Fibroblast of lung (primary cell): ENCODE measurements at places on chromosomes 6 and 20. TPM values are rescaled to one million over a fixed set of nuclear protein-coding genes. Genes with fewer than 3 reads are reported as not detected.

DNA sequence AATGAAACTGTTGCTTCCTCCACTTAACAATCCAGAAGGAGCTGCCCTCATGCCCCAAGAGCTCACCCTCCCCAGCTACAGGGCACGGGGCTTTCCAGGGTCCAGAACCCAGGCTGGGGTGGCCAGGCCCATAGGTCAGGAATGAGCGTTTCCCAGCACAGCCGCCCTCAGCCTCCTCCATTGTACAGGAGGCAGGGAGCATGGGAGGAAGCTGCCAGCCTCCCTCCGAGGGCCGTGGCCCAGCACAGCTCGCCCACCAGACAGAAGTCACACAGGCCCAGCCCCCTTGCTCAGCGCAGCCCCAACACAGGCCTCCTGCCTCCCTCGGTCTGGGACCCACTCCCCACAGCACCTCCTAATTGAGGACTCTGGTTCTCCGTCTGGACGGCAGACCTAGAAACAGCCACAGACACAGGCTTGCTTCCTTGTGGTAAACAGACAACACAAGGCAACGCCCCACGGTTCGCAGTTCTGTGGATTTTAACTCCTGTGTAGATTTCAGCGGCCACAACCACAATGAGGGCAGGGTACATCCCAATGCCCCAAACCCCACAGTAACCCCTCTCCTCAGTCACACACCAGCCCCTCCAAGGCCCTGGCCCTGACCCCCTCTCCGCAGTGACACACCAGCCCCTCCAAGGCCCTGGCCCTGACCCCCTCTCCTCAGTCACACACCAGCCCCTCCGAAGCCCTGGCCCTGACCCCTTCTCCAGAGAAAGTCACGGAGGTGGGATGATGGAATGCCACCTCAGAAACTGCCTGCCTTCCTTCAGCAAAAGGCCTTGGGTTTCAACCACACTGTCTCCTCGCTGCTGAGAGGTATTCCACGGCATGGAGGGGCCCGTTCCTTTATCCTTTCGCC is 173.5 kb downstream of the DLL1 start:
- no peak overlapping the region for H3K4me3 ChIP-seq
- H3K4me1 ChIP-seq = no peaks in the 10 kb centered on the region
- no peak for DNase-seq
- no peak overlapping the region for H3K27ac ChIP-seq
- H3K27me3 ChIP-seq = no peaks in the 10 kb centered on the region

DNA sequence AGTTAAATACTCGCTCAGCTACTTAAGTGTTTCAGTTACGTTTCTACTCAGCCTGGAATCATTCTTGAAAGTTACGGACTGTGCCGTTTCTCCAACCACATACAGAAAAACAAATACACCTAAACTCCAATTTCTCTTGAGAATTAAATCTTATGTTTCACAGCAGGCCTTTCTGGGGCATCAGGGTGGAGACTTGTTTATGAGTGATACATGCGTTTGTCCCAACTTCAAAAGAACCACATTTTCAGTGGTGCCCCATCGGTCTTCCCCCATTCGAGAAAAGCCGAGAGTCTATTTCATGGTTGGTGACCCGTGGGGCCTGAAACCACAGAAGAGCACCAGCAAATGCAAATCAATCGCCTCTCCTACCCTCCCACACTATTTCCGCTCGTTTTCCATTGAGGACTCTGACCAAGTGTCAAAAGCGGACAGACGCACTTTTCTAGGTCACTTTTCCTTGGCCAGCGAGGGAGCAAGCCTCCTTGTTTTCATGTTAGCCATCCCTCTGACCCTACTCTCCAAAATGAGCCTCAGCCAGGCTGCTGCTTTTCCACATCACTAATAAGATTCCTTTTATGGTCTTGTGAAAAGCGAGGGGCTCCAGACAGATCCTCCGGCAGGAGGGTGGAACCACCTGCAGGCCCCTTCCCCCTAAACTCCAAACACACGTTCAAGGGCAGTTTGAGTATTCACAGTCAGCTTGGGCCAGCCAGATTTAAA is 3.1 kb downstream of the JAG1 start:
- DNase-seq = no peak
- H3K36me3 ChIP-seq = no peaks in the 10 kb centered on the region
- H3K4me1 ChIP-seq = peaks cover 12% of the 10 kb centered on the region
- no peaks in the 10 kb centered on the region for H3K27me3 ChIP-seq

DNA sequence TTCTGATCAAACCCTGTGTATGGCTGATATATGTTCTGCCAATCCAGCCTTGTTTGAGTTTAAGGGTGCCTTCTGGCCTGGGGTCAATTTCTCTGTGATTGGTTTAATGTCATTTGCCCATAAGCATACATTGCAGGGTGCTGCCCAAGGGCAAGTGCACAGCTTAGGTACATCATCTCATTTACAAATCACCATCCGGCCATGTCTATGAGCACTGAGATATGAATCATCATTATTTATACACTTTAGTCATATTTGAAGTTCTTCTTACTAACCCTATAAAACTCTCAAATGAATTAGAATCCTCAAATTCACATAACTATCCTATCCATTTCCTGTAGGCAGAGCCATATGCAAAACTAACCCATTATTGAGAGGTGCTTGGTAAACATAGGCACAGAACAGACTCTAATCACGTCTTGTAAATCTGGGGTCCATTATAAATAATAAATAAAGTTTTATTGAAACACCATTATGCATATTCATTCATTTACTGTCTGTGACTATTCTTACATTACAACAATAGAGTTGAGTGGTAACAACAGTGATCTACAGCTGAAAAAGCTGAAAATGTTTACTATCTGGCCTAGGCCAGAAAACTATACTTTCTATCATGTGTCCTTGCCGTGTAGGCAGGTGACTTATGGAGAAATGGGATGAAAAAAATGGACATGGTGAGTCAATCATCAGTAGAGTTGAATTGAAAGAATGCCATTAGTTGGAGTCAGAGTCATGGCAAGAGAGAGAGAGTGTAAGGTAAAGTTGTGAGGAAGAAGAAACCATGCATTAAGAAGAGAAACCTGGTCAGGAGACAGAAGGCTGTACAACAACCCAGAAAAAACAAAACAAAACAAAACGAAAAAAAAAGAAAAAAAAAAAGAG is 25.0 kb downstream of the KCNQ5 start:
- peaks cover 3% of the 10 kb centered on the region for H3K4me1 ChIP-seq
- H3K27me3 ChIP-seq = no peaks in the 10 kb centered on the region
- no peak overlapping the region for H3K27ac ChIP-seq
- H3K36me3 ChIP-seq = no peaks in the 10 kb centered on the region

- no peak overlapping the region for H3K4me3 ChIP-seq
- no peaks in the 10 kb centered on the region for H3K36me3 ChIP-seq
- no peak overlapping the region for H3K27ac ChIP-seq
These were observed 30.8 kb downstream of the GNAS start for GRCh38 chr20:58883241-58883691.

GRCh38 chr6:147806697-147807096 is 298.2 kb downstream of the SAMD5 start:
- no peak overlapping the region for H3K27ac ChIP-seq
- DNase-seq = no peak
- H3K4me1 ChIP-seq = no peaks in the 10 kb centered on the region
- no peaks in the 10 kb centered on the region for H3K36me3 ChIP-seq
- H3K4me3 ChIP-seq = no peak overlapping the region

DNA sequence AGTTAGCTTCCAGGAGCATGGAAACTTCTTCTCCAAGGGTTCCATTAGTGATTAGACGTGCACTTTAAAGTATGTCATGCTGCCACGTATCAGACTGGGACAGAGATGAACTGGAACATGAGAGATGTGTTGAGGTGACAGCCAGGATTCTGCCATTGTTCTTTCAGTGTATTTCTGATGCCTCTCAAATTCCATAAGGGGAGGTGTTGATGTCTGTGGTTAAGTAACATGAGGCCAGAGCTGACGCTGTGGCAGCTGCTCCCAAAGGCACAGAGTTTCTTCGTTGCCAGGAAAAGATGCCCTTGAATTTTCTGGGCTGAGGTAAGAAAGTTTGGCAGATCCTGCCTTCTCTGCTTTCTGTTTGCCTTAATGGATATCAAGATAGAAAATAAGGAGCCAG is 63.5 kb downstream of the TRMT6 start:
- no peak overlapping the region for H3K27ac ChIP-seq
- no peaks in the 10 kb centered on the region for H3K36me3 ChIP-seq
- DNase-seq = peak; percentile 27
- H3K4me1 ChIP-seq = no peaks in the 10 kb centered on the region

GRCh38 chr20:15925376-15925775 is 647.9 kb downstream of the KIF16B start:
- no peaks in the 10 kb centered on the region for H3K36me3 ChIP-seq
- no peaks in the 10 kb centered on the region for H3K4me1 ChIP-seq
- H3K4me3 ChIP-seq = no peak overlapping the region
- no peak for DNase-seq

GRCh38 chr6:123570813-123571684 is 65.7 kb downstream of the TRDN start:
- DNase-seq = no peak
- no peak overlapping the region for H3K4me3 ChIP-seq
- no peaks in the 10 kb centered on the region for H3K27me3 ChIP-seq

- no peaks in the 10 kb centered on the region for H3K4me1 ChIP-seq
- no peak for DNase-seq
- H3K27me3 ChIP-seq = no peaks in the 10 kb centered on the region
- no peak overlapping the region for H3K4me3 ChIP-seq
- H3K27ac ChIP-seq = no peak overlapping the region
These were observed 192.0 kb upstream of the FOXA2 start for GRCh38 chr20:22776369-22776768.

- peaks cover 2% of the 10 kb centered on the region for H3K4me1 ChIP-seq
These were observed 723 bp downstream of the MANEA start for GRCh38 chr6:95578106-95578410.

DNA sequence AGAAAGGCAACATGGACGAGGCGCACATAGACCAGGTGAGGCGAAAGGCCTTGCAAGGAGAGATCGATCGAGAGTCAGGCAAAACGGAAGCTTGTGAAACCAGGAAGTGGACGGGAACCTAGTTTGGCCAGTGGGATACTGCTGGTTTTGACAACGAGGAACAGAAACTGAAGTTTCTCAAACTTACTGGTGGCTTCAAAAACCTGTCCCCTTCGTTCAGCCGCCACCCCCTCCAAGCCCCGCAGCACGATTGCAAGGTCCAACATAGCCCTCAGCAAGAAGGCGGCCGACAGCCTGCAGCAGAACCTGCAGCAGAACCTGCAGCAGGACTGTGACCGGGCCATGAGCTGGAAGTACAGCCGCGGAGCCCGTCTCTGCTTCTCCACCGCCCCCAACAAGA is 238.0 kb downstream of the KHDC1L start:
- H3K36me3 ChIP-seq = no peaks in the 10 kb centered on the region
- H3K4me3 ChIP-seq = no peak overlapping the region
- H3K27me3 ChIP-seq = no peaks in the 10 kb centered on the region
- H3K4me1 ChIP-seq = no peaks in the 10 kb centered on the region
- H3K27ac ChIP-seq = no peak overlapping the region

GRCh38 chr20:24938498-24938897 is 10.6 kb upstream of the CST7 start:
- no peak overlapping the region for H3K4me3 ChIP-seq
- H3K4me1 ChIP-seq = no peaks in the 10 kb centered on the region
- no peak overlapping the region for H3K27ac ChIP-seq
- DNase-seq = no peak

- H3K4me3 ChIP-seq = no peak overlapping the region
- H3K36me3 ChIP-seq = no peaks in the 10 kb centered on the region
- H3K27me3 ChIP-seq = no peaks in the 10 kb centered on the region
These were observed 93.5 kb downstream of the SNAP25 start for GRCh38 chr20:10312111-10312510.

DNA sequence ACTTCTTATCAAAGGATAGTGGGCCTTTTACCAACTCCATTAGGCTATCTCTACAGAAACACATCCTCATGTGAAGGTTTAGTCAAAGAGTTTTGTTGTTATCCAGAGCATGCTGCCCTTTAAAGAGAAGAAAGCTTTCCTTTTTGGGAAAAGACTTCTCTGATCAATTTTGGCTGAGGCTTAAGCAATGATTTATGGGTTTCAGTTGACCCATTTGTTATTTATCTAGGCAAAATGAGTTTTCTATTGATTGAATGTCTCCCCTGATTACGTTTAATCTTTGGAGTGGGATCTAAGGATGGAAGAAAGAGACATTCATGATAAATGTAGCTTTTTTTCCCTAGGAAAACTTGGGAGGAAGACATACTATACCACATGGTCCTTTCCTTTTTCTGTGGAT is 326.6 kb upstream of the JAG1 start:
- no peaks in the 10 kb centered on the region for H3K27me3 ChIP-seq
- H3K36me3 ChIP-seq = no peaks in the 10 kb centered on the region
- H3K4me3 ChIP-seq = no peak overlapping the region
- no peak for DNase-seq
- H3K27ac ChIP-seq = no peak overlapping the region

DNA sequence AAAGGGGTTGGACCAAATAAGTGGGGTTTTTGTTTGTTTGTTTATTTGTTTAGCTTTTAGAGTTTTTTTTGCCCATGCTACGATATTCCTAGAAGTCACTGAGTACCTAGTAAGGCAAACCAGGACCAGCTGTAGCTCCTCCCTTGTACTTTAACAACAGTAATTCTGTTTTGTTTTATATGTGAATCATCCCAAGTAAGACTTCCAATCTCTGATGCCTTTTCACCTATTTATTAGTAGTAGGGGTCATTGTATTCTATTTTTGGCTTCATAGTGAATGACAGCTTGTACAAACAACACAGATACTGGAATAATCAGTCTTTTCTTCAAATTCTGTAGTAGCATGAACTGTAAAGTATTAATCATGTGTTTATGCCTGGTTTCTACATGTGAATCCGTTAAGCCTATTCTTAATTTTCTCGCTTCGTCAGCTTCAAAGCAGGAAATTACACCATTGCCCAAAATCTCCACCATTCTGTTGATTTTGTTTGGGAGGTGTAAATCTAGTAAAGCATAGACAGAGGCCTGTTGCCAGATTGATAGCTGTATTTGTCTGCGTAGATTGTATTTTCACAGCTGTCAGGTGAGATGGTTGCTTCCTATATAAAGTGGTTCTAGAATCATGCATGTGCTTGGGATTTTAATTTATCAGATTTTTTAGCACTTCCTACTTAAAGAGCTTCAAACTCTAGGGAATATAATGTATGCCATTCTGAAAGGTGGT is 151.5 kb upstream of the FLRT3 start:
- H3K27ac ChIP-seq = no peak overlapping the region
- no peak for DNase-seq
- H3K27me3 ChIP-seq = no peaks in the 10 kb centered on the region
- H3K4me3 ChIP-seq = no peak overlapping the region

GRCh38 chr20:46984405-46984804 is 89.8 kb downstream of the EYA2 start:
- no peaks in the 10 kb centered on the region for H3K27me3 ChIP-seq
- H3K4me1 ChIP-seq = no peaks in the 10 kb centered on the region
- DNase-seq = peak; percentile 55
- H3K36me3 ChIP-seq = no peaks in the 10 kb centered on the region
- no peak overlapping the region for H3K4me3 ChIP-seq
- no peak overlapping the region for H3K27ac ChIP-seq

RRAGD gene
- 1.8 TPM in 2 replicates for total RNA-seq

KLC4 gene
- total RNA-seq = 19.0 and 22.5 TPM in 2 replicates

NFATC2 gene
- under 0.01 and 0.50 TPM in 2 replicates for total RNA-seq

POM121L2 gene
- not detected in 2 replicates for total RNA-seq

TMEM200A gene
- 44.2 and 51.7 TPM in 2 replicates for total RNA-seq

LTB gene
- not detected in 2 replicates for total RNA-seq

TMEM170B gene
- total RNA-seq = 3.6 and 4.5 TPM in 2 replicates

PACSIN1 gene
- under 0.01 TPM in 1 of 2 replicates, not detected in the other for total RNA-seq

MYO6 gene
- 14.4 and 24.9 TPM in 2 replicates for total RNA-seq

ID4 gene
- total RNA-seq = 0.83 and 3.1 TPM in 2 replicates

C6orf141 gene
- total RNA-seq = 0.33 and 0.77 TPM in 2 replicates
